GM23338 (cell line): ENCODE measurements at places on chromosomes 12 and 14. TPM values are rescaled to one million over a fixed set of nuclear protein-coding genes. Genes with fewer than 3 reads are reported as not detected.

GRCh38 chr14:77593501-77593961 is 22.9 kb downstream of the SPTLC2 start:
- DNase-seq: no peak

GRCh38 chr14:58238252-58239243 is 6.1 kb upstream of the PSMA3 start:
- peak; percentile 60 for DNase-seq

DNA sequence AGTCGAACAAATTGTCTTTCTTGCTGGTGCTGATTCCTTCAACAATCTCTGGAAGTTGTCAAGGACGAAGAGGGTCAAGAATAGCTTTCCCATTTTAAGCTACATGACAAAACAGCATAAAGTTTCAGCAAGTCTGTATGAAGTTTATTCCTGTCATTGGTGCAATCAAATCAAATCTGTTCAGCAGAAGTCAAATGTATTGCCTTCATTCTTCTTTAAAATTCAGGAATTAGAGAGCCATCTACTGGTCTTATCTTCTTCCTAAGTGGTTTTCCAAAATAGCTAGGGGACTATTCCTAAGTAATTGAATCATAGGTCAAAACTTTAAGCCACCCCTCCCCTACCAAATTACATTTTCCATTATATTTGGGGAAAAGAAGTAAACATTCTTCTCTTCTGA is 990.2 kb downstream of the GALC start:
- no peak for DNase-seq

DNA sequence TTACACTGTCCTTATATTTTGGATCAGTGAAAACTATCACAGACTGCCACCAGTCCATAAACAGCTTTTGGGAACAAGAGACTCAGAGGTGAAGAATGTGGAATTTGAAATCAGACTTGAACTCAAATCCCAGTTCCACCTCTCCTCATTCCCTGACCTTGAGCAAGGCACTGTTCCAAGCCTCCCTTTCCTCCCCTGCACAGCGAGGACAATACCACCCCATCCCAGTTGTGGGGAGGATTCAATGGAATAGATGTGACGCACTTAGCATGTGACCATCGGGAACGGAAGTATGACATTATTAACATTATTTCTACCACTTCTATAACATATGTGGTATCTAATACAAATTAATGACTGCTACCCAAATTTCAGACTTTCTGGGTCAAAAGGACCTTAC is 63.5 kb downstream of the DPF3 start:
- no peak for DNase-seq

DNA sequence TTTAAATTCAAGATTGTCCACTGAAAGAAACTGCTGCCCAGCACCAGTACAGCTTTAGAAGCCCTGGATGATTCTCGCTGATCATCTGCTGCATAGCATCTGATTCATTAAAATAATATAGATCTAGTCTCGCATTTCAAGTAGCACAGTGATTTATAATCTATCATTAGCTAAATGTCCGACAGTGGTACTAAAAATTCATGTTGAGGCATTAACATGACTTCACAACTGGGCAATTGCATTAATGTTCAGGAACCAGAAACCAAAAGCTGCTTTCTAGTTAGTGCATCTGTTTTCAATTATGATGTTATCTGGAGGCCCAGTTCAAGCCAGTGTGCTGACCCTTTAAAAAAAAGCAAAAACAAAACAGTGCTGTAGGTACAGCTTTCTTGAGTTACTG is 1987.2 kb upstream of the SEL1L start:
- no peak for DNase-seq

DNA sequence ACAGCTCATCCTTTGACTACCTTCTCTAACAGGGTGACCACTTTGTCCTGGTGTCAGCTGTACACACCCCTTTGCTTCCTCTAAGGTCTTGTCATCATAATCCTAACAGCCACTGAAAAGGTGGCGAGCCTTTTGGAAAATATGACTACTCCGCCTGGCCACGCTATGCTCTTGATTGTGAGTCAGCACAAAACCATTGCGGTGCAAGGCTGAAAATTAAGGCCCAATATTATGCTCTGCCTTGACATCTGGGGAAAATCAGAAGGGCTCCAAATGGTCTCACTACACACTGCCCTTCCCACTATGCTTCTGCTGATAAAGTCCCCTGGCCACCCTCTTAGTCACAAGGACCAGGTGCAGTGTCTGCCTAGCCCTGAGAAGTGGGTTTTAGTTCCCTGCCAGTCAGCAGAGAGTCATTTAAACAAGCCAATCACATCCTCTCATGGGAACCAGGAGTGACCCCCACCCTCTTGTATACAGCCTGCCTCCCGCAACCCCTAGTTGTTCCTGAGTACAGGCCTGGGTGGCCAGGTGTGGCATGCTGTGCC is 34.3 kb downstream of the FGD6 start:
- no peak for DNase-seq

DNA sequence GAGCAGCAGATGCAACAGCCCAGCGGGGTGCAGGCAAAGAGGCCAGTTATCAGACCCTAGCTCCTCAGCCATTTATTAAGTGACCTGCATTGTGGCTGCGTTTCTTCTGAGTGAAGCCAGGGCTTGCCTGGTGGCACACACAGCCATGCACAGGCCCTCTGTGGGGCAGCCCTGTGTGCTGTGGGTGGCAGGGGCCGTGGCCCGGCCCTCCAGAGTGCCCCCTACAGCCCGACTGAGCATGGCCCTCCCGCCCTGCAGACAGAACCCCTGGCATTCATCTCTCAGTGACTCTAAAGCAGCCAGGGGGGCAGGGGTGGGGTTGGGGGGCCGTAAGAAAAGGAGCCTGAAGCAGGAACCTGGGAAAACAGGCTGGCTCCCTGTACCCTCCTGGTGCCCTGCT is 226.0 kb upstream of the PWP1 start:
- no peak for DNase-seq

Gene DDN
- 0.04 and 0.10 TPM in 2 replicates for total RNA-seq

GRCh38 chr14:72552236-72552635 is 341.7 kb downstream of the DPF3 start:
- DNase-seq: no peak

DNA sequence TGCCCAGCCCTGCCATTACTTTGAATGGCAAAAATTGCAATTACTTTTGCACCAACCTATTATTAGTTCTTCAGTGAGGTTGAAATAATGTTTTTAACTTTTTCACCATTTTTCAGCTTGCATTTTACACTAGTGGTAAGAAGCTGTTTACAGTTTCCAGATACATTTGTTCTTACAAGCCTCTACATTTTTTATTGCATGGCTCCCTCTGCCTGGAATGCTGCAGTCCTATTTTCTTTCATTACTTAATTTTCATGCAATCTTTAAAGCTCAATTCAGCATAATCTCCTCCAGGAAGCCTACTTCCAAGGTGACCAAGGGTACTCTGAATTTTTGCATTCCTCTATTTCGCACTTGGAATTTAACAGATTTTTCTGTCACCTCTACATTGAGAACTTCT is 33.4 kb downstream of the CCER1 start:
- DNase-seq: no peak

- no peak for DNase-seq
These were observed 525.1 kb upstream of the FBXO33 start for GRCh38 chr14:39957290-39957689.

DNA sequence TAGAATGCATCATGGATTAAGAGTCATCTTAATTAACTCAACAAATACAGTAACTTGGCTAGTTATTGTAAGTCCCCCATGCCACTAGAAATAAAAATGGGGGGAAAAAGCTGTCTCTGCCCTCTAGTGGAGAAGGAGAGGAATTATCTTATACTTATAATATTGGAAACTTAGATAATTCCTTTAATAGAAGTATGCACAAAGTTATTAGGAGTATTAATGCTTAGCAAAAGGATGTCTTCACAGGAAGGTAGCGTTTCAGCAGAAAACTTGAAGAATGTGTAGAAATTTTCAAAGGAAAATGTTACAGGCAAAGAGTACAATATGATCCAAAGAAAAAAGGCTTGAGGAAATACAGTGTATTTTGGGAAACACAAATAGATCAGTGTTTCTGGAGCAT is 19.8 kb downstream of the OR5AU1 start:
- peak; percentile 36 for DNase-seq

Gene MYF5
- total RNA-seq: not detected in 2 replicates

- DNase-seq: no peak
These were observed 13.7 kb downstream of the AK7 start for GRCh38 chr14:96405677-96406076.

Gene HPD
- total RNA-seq: not detected in 2 replicates

DNA sequence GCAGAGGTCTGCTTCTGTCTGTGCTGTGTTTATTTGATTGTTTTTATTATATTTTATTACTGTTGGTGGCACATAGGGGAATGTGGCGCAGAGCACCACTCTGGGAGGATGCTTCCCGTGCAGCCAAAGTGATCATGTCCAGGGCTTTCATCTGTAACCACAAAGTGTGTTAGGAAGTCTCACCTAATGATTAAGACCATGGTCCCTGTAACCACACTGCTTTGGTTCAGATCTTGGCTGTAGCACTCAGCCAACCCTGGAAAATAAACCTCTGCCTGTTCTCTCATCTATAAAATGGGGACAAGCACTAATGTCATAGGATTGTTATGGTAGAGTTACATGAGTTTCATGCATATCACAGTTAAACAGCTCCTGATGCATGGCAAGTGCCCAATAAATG is 1.9 kb downstream of the RESF1 start:
- DNase-seq: no peak

DNA sequence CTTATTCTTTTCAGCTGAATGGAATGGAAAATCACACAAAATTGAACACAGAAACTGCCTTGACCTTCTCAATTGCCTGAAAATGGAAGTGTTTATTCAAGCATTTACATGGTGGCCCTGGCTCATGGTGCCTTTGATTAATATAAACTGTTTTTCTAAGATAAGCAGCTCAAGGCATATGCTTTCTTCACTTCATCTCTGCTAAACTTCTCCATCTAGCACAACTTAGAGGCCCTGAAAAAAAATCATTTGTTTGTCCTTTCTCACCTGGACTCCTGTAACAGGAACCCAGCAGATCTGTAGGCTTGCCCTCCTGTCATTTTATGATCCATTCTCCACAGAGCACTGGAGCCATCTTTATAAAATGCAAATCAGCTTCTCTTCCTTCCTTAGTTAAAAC is 117.5 kb upstream of the KRR1 start:
- no peak for DNase-seq

DNA sequence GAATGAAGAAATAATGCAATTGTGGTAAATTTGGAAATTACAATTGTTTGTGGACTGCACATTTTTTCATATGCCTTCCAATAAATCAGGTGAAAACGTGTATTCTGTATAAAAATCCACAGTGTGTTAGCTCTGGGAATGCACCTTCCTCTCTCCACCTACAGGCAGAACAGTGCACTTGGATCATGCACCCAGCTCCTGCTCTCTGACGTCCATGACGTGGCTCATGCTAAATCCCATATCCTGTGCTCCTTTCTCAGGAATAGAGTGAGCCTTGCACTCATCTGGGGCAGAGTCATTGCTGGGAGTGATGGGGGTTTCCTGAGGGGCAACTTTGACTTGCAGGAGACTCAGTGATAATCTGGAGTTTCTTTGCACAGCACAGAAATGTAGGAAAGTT is 1282.1 kb downstream of the TMEM121 start:
- no peak for DNase-seq

Gene KRT73
- total RNA-seq: not detected in 2 replicates

- peak; percentile 53 for DNase-seq
These were observed 53.5 kb downstream of the PHLDA1 start for GRCh38 chr12:75977952-75978671.

Gene CCDC63
- not detected in 2 replicates for total RNA-seq

DNA sequence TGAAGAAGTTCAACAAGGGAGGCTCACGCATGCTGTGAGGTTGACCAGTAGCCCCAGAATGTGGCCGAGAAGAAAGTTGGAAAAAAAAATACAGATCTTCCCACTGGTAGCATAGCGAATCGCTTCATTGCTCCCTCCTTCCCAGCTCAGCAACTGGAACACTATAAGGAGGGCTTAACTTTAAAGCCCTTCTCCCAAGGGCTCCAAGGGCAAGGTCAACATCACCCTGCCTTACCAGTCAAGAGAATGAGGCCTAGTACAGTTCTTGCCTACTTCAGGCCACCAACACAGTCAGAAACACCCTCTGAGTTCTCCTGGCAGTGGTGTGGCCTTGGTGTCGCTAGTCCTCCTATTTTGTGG is 14.4 kb downstream of the OXA1L start:
- no peak for DNase-seq

Gene GPRC5A
- total RNA-seq: 0.38 and 1.0 TPM in 2 replicates

- peak; percentile 14 for DNase-seq
These were observed 657.8 kb downstream of the GALC start for GRCh38 chr14:87334997-87335685.

DNA sequence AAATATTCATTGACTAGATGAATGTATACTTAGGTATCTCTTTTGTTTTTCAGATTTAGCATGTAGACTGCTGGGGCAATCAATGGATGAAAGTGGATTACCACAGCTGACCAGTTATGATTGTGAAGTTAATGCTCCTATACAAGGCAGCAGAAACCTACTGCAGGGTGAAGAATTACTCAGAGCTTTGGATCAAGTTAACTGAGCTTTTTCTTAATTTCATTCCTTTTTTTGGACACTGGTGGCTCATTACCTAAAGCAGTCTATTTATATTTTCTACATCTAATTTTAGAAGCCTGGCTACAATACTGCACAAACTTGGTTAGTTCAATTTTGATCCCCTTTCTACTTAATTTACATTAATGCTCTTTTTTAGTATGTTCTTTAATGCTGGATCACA is 15.3 kb upstream of the SNAPC1 start:
- no peak for DNase-seq

DNA sequence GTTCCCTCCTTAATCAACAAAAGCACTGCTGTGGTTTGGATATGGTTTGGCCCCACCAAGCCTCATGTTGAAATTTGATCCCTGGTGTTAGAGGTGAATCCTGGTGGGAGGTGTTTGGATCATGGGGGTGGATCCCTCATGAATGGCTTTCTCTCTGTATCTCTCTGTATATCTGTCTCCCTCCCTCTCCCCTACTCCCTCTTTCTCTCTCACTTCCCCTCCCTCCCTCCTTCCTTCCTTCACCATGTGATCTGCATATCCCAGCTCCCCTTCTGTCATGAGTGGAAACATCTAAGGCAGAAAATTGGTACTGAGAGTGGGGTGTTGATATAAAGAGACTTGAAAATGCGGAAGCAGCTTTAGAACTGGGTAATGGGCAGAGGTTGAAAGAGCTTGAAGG is 5.2 kb downstream of the GSKIP start:
- peak; percentile 43 for DNase-seq

- peak; percentile 77 for DNase-seq
These were observed at the start of gene SOCS2 for GRCh38 chr12:93571925-93572711. Gene SOCS2 (plus strand): TSS chr12:93572675. CDS start chr12:93572898, 223 bp downstream.

- DNase-seq: no peak
These were observed 13.7 kb downstream of the TCTN1 start for GRCh38 chr12:110627500-110628195.

- DNase-seq: no peak
These were observed 19.6 kb upstream of the TC2N start for GRCh38 chr14:91886961-91887360.

- DNase-seq: no peak
These were observed 109.6 kb downstream of the ATXN7L3B start for GRCh38 chr12:74647256-74647655.

- no peak for DNase-seq
These were observed 10.1 kb downstream of the KDM2B start for GRCh38 chr12:121570467-121571283.
